ENCODE measurements at places on chromosomes 12 and 14.
A peak's percentile ranks its signal among the peaks of the same experiment; 100 is the strongest.

GRCh38 chr12:95653771-95654546, 102.7 kb upstream of the USP44 start:
- DNase-seq = no peak

GRCh38 chr12:132188916-132189325, 44.7 kb downstream of the NOC4L start:
- DNase-seq = peak; percentile 32

- DNase-seq = no peak
Observed at GRCh38 chr14:20550926-20551325, 9.9 kb downstream of the RNASE9 start.

- DNase-seq = no peak
Observed at GRCh38 chr12:87317302-87317701, 711.9 kb downstream of the C12orf50 start.

DNA sequence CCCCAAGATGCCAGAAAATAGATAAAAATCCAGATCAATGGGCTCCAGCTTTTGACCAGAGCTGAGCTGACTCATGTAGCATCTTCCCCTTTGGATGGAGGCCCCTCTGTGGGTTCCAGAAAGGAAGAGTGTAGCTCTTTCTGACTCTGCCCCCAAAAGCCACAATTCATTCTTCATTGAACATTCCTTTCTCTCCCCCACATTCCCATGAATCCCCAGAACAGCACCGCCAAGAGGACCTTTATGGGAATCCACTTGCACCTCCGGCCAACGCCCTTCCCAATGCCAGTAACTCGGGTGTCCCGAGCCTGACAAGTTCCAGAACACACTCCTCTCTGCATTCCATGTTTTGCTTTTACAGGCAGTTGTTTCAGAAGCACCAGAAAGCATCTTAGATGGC, 210.6 kb upstream of the DIO3 start:
- DNase-seq = no peak

GRCh38 chr12:106956048-106956578, 406 bp downstream of the TMEM263 start:
- DNase-seq = no peak

- no peak for DNase-seq
Observed at GRCh38 chr12:73384592-73384991, 1112.4 kb downstream of the TRHDE start.

DNA sequence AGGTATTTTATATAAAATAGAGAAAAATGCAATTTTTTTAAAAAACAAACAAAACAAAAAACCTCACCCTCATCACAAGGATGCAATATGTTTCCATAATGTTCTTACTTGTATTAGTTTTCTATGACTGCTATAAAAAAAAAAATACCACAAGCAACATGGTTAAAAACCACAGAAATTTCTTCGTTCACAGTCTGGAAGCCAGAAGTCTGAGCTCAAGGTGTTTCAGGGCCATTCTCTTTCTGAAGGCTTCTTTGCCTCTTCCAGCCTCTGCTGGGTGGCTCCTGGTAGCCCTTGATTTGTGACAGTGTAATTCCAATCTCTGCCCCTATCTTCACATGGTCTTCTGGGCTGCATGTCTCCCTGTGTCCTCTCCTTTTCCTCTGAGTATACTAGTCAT, 21.5 kb upstream of the SSTR1 start:
- DNase-seq = no peak

DNA sequence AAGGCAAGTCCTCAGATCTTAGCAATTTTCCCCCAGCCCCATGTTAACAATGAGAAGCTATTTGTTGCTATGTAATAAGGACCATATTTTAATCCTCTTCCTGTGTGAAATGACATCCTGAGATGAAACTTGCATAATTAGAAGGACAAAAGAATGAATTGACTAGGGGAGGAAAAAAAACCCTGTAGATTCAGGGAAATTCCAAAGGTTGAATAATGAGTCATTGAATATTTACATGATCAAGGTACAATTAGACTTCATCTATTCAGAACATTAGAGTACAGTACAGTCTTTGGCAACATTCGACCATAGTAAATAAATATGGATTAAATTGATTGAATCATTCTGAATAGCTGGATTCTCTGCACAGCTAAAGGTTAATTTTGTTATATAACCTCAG, 9.4 kb downstream of the MYBPC1 start:
- DNase-seq = no peak

GRCh38 chr12:32273712-32274111, 125.6 kb upstream of the FGD4 start:
- no peak for DNase-seq

DNA sequence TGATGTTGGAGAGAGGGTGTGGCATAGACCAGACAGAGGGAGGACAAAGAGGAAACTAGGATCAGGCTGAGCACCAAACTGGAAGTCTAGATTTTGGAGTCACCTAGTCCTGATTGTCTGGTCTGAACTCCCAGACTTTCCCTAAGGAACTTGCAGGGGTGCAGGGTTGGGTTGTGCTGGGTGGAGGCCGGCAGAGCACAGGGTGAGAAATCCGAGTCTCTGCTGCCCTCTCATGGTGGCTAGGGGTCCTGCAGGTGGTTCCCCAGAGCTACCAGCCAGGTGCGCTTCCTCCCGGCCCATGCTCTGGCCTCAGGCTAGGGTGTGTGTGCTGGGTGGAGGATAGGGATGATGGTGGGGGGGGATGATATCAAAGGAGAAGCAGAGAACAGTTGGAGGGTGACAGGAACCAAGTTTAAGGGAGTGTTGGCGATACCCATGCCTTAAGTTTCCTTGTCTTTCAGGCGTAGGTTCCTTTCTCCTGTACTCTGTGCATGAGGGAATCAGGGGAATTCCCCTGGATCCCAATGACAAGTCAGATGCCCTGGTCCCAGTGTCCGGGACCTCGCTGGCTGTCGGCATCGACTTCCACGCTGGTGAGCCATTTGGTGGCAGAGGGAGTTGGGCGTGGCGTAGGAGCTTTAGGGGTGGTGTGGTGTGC, 33.5 kb upstream of the NXPH4 start:
- DNase-seq = peak; percentile 69

GRCh38 chr12:15808250-15808649, 19.1 kb upstream of the EPS8 start:
- no peak for DNase-seq

DNA sequence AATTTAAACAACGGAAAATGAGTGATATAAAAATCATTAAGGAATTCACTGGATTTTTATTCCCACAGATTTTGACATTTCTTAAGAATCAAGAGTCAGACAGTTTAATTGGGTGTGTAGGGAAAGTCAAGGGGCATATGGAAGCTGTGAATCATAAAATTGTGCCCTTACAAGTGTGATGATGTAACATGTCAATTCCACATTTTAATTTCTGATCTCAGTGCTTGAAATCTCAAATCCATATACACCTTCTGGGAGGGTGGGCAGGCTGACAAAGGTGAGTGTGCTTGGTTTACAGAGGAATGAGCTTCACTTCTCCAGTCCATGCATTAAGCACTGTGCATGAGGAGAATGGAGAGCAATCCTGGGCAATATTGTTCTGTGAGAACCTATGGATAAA, 1.0 kb upstream of the KRT6A start:
- no peak for DNase-seq

DNA sequence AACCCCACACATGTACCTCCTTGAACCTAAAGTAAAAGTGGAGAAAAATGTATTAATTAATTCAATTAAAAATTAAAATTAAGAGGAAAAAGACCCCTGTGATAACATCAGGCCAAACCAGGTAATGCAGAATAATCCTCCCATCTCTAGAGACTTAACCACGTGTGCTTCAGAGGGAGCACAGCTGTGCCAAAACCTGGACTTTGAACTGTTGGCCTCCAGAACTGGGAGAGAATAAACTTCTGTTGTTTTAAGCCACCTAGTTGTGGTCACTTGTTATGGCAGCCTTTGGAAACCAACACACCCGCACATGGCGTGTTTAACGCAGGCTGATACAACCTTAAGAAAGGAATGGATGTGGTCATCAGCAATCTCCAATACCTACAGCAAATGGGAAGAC, 23.8 kb downstream of the OAS2 start:
- DNase-seq = no peak

- no peak for DNase-seq
Observed at GRCh38 chr14:68513137-68513536, 279.7 kb downstream of the ZFP36L1 start.

- DNase-seq = no peak
Observed at GRCh38 chr14:68264260-68264569, 444.6 kb downstream of the RAD51B start.

GRCh38 chr12:98162906-98163678, 352.3 kb upstream of the TMPO start:
- no peak for DNase-seq

DNA sequence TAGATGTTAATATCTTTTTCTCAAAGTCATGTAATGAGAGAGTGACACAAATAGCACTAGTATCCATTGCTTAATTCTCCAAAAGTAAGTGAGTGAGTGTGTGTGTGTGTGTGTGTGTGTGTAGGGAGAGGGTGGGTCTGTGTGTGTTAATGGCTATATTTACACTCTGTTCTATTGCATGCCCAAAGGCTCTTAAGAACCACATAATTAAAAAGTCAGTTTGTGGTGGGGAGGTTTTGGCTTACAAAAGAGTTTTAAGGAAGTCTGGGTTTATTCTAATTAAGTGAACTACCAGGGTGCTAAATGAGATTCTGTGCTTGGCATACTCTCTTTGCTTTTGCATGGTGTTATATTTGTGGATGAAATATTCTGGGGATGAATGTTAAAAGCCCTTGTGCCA, 1897.6 kb upstream of the FLRT2 start:
- DNase-seq = no peak

- no peak for DNase-seq
Observed at GRCh38 chr12:80226576-80226975, 127.2 kb downstream of the OTOGL start.

- no peak for DNase-seq
Observed at GRCh38 chr12:52906191-52906601, 1.3 kb upstream of the KRT8 start.

DNA sequence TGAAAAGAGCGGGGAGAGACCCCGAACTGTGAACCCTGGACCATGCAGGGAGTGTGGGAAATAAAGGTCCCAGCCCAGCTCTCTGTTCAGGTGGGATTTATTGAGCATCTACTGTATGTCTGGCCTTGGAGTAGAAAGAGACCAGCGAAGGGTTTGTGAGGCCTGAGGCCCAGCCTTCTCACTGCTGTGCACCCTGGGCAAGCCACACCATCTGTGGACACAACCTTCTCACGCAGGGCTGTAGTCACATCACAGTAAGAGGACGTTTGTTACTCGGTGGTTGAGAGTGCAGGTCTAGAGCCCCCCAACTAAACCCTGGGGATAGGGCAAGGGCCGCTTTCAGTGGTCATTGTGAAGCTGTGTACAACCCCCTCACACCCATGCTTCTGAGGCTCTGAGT, 18.2 kb downstream of the FAM222A start:
- no peak for DNase-seq

DNA sequence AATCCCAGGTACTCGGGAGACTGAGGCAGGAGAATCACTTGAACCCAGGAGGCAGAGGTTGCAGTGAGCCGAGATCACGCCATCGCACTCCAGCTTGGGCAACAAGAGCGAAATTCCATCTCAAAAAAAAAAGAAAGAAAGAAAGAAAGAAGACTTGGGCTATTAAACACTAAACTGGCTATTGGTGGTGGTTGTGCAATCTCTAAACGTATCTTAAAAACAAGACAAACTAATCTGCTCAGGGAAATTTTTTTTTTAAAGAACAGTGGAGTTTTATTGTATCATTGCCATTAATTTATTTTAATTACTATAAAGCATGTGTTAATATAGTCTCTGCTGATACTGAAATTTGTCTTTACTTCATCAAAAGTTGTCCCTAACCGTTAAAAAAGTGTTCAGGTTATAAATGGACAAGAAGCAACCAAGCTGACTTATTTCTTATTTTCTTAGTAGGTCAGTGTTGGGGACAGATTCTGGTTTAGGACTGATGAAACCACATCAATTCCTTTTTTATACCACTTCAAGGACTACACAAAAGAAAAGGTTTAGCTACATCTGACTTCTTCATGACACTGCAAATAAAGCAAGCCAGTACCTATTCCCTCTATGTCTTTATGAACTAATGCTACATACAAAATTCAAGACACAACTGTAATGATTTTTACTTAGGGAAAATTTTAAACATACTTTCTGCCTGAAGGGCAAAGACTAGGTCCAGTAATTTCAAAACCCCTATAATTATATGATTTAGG, 68.7 kb upstream of the KRAS start:
- DNase-seq = no peak

DNA sequence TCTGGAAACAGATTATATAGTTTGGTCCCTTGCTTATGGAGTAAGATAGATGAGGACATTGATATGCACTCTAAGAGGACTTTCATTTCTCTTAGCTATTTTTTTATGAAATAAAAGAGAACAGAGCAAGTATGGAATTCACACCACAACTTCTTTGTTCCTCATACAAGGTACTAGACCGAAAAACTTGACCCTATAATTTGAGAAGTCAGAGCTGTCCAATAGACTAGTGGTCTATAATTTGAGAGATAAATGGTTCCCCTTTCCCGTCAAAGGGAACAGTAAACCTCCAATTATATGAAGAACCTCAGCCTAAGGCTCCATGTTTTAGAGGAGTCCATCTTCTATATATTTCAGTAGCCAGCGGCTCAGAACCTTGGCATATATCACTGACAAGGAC, 58.5 kb upstream of the HIF1A start:
- DNase-seq = no peak

DNA sequence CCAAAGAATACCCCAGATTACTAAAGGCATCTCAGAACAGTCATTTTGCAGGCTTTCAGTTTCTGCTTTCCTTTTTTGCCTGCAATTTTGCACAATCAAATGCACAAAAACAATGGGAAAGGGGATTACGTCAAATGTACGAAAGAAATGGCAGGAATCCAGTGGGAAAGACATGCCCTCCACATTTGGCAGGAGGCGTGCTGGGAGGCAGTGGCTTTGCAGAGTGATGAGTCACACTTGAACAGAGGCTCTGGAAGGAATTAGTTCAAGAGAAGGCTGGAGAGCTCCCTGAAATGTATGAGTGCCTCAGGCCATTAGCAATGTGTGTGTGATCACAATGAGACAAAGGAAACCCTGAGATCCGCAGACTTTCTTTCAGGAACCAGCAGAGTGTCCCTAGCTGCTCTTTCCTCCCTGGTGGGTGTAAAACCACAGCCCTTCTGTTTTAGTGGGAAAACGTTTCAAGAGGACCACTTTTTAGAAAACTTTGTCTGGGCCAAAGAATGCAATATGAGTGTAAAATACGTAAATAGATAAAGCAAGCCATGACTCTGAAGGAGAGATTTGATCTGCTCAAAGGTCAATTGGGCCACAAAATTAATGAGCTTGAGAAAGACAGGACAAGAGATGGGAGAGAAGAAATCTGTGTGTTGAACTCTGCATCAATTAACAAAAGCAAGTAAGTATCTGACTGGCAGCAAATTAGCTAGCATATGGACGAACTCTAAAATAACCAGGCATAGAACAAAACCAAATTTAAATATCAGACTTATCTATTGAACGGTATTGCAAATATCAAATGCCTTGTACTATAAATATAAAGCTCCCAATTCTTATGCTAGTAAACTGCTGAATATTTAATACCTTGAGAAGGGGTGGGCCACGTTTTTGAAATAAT, 155.4 kb upstream of the PDE3A start:
- DNase-seq = no peak

- no peak for DNase-seq
Observed at GRCh38 chr12:75874441-75874840, 157.1 kb downstream of the PHLDA1 start.
